KBM-7 (cell line): ENCODE measurements at places on chromosomes 12 and 14.

DNA sequence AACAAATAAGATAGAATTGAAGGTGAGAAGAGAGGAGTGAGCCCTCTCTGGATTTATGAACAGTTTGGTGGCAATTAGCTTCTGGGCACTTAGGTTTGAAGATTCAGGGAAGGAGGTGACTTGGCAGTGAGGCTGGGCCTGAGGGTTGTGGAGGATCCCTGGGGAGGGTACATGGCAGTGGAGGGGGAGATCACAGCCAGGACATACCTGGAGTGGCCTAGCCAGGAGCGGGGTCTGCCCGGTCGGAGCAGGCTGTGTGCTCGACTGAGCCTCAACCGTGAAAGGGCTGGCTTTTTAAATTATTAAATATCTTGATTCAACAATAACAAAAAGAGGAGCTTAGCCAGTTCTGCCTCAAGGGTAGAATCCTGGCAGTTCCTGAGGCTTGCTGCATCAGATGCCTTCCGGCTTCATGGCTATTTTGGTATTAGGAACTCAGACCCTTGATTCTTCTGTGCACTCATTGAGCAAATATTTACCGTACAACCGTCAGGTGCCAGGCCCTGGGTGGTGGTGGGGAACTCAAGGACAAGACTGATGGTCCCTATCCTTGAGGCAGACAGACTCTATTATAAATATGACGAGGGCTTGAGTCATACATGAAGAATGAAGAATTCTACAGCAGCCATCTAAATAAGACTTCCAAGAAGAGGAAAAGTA is 73.4 kb downstream of the SPTB start:
- no peak for DNase-seq

- no peak for DNase-seq
These were observed 29.1 kb downstream of the NGB start for GRCh38 chr14:77241955-77242354.

- peak; percentile 88 for DNase-seq
These were observed 11.5 kb downstream of the RITA1 start for GRCh38 chr12:113196990-113197389.

DNA sequence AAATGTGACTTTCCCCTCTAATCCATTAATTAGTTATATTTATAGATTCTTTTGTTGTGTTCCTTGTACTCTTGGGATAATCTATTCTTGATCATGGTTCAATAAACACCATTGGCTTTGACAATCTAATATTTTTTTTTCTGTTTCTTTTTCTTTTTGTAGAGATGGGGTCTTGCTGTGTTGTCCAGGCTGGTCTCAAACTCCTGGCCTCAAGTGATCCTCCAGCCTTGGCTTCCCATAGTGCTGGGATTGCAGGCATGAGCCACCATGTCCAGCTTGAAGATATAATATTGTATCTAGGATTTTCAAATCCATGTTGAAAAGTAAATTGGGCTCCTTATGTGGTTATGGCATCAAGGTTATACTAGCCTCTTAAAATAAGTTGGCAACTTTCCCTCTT is 6.2 kb downstream of the DNAL1 start:
- no peak for DNase-seq

- DNase-seq = peak; percentile 38
These were observed 14.6 kb downstream of the RAPGEF3 start for GRCh38 chr12:47744005-47744651.

DNA sequence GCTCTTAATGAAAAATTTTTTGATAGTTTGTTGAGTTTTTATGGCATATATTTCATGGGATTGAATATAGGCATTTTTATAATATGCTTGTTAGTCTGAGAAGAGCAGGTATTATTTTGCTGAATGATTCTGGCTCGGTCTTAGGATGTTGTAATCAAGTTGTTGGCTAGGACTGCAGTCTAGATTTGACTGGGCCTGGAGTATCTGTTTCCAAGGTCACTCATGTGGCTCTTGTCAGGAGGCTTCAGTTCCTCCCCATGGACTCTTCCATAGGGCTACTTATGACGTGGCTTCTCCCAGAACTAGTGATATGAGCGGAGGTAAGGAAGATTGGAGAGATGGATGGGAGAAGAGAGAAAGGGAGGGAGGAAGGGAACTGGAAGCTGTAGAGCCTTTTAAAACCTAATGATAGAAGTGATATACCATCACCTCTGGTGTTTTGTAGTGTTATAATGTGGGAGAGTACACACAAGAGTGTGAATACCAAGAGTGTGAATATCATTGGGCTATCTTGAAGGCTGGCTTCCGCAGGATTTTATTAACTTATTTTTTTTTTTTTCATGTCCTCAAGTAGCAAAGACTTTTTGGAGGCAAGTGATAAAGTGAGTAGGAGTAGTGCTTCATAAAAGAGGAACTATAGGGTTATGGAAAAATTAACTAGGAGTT is 4.4 kb downstream of the MNAT1 start:
- DNase-seq = peak; percentile 38

DNA sequence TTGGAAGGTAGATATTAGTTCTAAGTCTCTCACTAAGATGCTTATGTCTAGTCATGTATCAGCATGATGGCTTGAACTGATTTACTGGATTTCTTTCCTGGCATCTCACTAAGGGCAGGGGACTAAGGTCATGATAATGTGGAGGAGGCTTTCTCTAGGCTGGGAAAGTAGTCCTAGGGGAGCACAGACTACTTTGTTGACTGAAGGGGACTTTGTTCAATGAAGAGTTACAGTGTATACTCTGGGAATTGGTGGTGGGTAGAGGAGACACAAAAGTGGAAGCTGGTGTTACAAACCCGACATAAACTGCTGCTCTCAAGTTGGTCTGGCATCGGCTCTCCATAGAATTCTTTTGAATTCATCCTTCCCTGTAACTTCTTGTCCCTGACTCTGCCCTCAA is 75.2 kb downstream of the SAMD4A start:
- no peak for DNase-seq

GRCh38 chr12:10067942-10068341 is 30.8 kb downstream of the CLEC1A start:
- peak; percentile 23 for DNase-seq

- DNase-seq = peak; percentile 50
These were observed 43.3 kb downstream of the AEBP2 start for GRCh38 chr12:19482551-19483109.

GRCh38 chr12:64826234-64826633 is 1.8 kb downstream of the TBC1D30 start:
- peak; percentile 51 for DNase-seq

DNA sequence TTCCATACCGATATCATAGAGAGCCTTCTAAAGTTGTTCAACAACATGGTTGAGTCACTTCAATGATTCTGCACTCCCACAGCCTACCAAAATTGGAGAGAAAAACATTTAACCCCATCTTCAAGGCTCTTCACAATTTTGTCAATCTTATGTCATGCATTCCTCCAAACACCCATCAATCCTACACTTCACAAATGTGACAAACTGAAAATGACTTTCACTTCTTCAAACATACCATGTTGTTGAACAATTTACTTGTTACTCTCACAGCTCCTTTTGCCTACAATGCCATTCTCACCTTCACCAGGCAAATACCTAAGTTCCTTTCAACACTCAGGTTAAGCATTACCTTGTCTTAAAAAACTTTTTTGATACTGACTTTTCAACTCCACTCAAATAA is 88.0 kb downstream of the OSBPL8 start:
- DNase-seq = no peak

- DNase-seq = no peak
These were observed 648.3 kb upstream of the MDGA2 start for GRCh38 chr14:48323665-48324064.

DNA sequence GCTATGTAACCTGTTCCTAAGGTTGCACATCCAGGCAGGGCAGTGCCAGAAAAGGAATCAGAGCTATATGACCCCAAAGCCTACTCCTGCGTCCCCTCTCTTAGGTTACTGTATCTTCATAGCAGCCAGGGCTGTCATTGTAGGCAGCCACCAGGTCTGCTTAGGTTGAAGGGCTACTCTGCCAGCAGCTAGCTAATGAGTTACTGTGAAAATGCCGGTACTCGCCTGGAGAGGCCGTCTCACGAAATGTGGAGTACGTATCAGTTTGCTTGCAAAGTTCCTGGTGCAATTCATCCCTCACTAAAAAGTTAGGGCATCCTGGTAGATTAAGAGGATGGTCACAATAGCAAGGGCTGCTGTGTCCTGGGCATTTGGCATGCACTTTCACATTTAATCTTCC is 50.9 kb downstream of the RPH3A start:
- no peak for DNase-seq

DNA sequence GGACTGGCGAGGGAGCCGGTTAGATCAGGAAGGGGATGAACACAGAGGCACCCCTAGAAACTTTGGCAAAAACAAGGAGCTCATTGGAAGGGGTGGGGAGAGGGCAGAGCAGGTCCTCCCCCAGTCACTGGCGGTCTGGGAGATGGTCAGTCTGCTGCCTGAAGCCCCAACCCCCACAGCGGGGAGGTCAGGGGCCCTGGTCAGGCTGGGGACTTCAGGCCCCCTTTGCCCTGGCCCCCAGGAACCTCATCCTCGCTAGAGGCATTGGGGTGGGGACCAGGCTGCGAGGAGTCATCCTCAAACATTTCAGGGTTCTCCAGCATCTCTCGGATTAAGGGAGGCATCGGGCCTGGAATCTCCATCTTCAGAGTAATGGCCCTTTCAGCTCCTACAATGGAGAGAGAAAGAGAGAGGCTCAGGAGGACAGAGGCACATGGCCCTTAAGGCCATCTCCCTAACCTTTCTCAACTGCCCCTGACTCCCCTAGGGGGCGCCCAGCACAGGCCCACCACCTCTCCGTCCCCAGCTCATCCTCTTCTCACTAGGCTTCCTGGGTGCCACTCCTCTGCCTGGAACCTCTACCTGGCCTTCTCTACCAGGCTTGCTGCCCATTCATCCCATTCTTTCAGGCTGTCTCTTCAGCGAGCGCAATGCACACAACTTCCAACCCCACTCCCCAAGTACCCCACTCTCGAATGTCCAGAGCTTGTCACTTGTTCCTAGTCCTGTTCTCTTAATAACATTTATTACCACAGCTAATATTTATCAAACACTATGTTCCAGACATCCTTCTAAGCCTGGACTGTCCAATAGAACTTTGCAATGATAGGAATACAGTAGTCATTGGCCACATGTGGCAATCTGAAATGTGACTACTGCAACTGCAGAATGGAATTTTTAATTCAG is 4.7 kb upstream of the ITGB7 start:
- DNase-seq = no peak

DNA sequence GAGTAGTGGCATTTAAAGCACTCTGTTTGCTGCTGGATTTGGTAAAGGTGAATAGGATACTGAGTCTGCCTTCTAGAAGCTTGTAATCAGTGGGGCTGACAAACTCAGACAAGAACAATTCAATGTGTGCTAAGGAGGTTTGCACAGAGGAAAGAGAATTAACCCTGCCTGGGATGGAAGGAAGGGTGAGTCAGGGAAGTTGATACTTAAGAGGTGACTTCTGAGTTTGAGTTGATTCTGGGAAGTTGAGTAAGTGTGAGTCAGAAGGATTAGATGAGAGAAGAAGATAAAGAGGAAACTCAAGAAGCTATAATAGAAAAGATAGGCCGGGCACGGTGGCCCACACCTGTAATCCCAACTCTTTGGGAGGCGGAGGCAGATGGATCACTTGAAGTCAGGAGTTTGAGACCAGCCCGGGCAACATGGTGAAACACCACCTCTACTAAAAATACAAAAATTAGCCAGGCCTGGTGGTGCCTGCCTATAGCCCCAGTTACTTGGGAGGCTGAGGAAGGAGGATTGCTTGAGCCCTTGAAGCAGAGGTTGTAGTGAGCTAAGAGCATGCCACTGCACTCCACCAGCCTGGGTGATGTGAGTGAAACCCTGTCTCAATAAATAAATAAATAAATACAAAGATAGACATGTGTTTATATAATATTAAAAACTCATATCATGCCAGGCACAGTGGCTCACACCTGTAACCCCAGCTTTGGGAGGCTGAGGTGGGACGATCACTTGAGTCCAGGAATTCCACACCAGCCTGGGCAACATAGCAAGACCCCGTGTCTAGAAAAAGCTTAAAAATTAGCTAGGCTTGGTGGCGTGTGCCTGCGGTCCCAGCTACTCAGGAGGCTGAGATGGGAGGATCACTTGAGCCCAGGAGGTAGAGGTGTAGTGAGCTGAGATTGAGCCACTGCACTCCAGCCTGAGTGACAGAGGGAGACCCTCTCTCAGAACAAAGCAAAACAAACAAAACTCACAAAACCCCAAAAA is 126.8 kb upstream of the CPM start:
- peak; percentile 30 for DNase-seq

DNA sequence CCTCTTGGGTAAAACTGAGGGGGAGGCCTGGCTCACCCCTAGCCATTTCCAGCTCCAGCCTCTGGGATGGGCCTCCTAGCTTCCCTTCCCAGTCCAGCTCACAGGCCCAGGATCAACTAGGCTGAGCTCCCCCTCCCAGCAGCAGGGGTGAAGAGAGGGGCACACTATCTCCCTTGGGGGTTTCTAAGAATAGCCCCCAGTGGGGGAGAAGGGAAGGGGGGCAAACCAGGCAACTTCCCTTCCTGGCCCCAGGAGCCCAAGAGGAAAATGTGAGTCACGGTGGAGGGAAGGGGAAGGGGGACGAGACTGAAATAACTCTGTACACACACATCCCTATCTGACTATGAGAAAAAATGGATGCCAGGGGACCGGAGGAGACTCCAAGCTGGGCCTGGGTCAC is 9.0 kb downstream of the ADCY6 start:
- DNase-seq = peak; percentile 80

- DNase-seq = peak; percentile 21
These were observed 540.1 kb upstream of the MIS18BP1 start for GRCh38 chr14:45793081-45793480.

- DNase-seq = no peak
These were observed 355.6 kb upstream of the KITLG start for GRCh38 chr12:88935856-88936255.

GRCh38 chr12:63419154-63419553 is 249.1 kb downstream of the DPY19L2 start:
- no peak for DNase-seq

DNA sequence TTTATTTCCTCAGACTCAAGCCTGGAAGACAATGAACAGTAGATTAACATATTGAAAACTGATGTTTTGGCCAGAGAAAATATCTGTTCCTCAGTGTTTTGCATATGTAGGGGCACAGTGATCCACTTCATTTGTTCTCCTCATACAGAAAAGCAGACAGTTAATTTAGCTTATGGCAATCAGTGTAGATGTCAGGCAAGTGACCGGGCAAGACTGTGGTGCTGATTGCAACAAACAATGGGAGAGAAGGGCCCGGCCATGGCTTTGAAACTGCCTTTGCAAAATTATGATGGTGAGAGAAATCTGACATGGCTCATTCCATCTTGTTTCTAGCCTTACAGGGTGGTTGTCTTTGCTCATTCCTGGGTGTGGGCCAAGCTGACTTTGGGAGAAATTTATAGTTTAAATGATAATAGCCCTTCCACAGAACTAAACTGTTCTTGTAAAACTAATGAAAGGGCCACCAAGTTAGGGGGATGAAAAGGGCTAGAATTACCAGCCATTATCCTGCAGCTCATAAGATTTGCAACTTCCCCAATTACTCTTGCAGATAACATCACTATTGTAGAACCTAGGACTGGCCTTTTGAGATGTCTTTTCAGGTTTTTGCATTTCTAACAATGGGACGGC is 220.3 kb downstream of the KTN1 start:
- DNase-seq = no peak

GRCh38 chr12:66270613-66271012 is 31.7 kb upstream of the HELB start:
- no peak for DNase-seq
